Esophagus squamous epithelium (tissue), 5 donors: ENCODE measurements at places on chromosomes 12 and 14.
A peak's percentile ranks its signal among the peaks of the same experiment; 100 is the strongest.

DNA sequence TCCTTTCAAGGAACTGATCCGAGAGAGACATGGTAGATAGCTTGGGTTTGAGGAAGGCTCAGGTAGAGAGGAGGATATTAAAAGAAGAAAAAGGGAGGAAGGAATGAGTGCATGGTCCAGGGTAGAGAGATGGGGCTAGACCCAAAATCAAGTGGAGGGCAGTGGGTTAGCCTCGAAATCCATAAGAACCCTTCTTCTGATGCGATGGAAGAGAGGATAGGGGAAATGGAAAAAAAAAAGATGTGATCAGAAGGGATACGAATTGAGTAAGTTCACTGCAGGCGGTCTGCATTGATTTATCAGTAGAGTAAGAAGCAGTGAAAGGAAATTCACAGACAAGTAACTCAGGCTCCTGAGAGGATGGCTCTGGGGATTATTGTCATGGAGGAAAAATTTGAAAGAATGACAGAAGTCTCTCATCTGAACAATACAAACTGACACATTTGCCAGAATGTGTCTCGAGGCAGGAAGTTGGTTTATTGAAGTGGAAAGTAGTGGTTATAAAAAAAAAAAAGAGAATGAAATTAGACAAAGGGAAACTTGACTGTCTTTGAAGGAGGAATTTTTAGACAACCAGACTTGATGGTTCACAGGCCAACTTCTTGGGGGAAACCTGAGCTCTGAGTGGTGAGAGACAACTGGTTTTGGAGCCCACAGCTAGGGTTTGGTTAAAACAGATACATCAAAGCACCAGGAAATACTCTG, 10.2 kb downstream of the PPFIBP1 start:
- DNase-seq = no peak

GRCh38 chr12:93645702-93646101, 31.5 kb upstream of the CRADD start:
- no peak for DNase-seq

- no peak for DNase-seq
These were observed 43.3 kb downstream of the DEGS2 start for GRCh38 chr14:100116134-100116533.

DNA sequence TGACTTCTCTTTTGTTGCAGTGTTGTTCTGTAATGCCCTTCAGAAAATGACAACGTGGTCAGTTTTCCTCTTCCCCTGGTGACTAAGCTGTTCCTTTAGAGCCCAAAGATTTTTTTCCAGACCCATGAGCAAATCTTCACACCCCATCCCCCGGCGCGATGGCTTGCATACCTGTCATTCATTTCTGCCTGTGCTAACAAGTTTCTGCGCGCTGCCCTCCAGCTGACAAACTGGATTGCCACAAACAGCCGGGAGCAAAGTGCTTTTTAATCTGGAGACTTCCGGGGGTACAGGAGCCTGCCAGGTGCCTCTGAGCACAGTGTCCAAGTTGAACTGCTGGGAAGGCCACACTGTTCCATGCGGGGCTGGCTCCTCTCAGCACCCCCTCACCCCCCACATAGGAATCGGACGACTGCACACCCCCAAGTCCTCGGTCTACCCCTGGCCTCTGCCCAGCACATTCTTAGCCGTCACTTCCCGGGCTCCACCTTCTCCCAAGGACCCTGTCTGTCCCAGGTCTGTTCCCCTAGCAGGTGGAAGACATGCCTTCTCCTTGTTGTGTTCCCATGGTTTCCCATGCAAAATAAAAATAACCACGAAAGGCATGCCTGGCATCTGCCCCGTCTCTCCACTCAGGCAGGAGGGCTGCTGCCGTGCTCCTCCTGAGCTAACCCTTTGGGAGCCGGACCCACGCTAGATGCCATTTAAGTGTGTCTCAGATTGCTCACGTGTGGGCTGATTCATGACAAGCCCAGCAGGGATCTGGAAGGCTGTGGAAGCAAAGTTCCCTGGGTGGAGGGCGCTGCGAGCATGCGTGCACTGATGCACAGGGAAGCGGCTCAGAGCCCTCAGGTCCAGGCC, 14.1 kb downstream of the RILPL1 start:
- no peak for DNase-seq

DNA sequence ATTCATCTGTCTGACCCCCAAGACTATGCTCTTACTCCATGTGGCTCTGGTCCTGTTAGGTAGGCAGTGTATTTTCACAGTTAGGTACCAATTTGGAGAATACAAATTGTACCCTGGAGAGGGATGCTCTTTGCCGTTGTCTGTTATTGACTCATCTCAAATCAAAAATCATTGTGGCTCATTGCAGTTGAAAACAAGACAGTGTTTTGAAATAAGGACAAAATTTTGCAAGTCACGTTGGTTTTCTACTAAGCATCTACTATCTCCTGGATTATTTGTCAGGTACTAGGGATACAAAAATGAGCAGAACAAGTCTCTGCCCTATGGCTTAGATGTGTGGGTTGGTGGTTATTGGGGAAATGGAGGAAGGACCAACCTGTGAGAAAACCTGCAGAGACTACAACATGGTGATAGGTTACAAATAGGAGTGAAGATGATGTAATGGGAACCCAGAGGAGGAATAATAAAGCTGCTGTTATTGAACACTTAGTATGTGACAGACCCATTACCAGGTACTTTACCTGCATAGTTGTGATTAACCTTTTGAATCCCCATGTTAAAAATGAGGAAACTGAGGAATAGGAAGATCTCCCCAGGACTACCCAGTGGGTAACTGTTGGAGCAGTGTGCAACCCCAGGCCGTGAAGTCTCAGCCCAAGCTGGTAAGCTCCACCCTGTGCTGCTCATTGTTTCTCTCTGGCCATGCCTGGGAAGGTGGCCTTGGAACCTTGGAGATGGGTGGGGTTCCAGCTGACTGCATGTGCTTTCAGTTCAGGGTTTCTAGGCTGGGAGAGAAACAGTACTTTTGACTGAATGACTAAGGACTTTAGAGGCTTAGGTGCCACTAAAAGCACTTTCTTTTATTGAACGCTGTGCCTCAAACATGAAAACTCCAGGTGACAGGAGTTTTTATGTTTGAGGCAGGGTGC, 72.9 kb upstream of the SRSF5 start:
- DNase-seq = no peak

DNA sequence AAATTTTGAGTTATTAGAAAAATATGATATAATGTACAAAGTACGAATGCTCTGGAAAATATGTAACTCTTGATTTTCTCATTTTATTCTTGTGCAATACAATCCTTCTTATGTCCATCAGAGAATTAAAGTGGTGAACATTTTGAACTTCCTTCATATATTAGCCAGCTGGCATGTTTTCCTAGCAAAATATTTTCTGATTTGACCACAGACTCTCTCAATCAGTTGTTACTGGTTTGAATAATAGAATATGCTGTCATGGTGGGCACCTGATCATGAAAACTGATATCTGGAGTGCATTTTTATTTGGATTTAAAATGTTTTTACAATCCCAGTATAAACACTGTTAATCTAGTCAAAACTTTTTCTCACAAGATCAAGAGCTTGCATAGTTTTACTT, 24.2 kb downstream of the PARPBP start:
- no peak for DNase-seq

DNA sequence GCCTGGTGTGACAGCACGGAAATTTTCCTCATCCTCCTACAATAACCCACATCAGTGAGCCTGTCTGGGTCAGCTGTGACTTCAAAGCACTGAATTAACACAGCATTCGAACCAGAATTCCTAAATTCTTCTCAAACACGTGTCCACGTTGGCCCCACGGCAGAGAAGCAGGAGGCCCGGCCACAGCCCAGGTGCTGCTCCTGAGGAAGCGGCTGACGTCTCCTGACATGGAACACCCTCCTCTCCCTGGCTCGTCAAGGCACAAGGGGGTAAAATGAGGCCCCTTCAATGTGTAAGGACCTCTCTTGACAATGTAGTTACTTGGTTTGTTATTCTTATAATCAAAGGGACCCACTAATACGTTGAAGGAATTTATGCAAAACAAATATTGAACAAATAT, 156.3 kb upstream of the GSC start:
- no peak for DNase-seq

- no peak for DNase-seq
These were observed 757 bp downstream of the SLC25A3 start for GRCh38 chr12:98594050-98594835.

- no peak for DNase-seq
These were observed 323.8 kb downstream of the APAF1 start for GRCh38 chr12:98968896-98969295.

GRCh38 chr14:94123868-94124267, 5.5 kb downstream of the IFI27L2 start:
- no peak for DNase-seq

DNA sequence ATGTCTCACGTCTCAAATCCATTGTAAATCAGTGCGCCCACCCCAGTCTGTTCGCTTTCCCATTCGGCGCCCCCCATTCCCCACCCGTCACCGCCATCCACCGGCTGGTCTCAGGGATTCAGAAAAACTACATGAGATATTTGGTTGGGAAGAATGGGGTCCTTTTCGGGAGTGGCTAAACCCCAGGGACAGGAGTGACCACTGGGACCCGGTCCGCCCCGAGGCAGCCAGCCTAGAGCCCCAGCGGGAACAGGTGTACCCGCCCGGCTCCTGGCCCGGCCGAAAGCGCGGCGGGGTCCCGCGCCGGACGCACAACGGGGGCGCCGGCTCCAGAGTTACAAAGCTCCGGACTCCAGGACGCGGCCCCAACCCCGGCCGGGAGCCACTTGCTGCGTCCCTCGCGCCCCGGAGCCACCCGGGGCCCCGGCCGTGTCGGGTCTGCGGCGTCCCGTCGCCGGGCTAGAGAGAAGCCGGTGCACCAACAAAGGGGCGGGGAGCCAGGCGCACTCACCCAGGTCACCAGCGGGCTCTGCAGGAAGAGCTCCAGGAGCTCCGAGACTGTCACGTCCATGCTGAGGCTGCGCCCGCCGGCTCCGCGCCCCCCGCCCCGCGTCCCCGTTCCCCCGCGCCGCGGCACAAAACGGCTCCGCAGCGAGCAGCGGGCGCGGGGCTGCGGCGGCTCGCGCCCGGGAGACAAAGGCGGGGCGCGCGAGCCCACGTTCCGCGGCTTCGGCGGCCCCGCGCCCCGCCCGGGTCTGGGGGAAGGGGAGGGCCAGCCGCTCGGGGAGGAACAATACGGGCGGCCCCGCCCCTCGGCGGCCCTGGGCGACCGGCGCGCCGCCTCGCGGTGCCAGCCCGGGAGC, at the start of gene CCDC88C:
Gene CCDC88C (minus strand): TSS at position 701 of the 863 bp plus-strand sequence. CDS start 130 bp downstream, at position 571.
- DNase-seq = peak; percentile 15

GRCh38 chr14:29953501-29953900, 25.9 kb upstream of the PRKD1 start:
- DNase-seq = no peak

DNA sequence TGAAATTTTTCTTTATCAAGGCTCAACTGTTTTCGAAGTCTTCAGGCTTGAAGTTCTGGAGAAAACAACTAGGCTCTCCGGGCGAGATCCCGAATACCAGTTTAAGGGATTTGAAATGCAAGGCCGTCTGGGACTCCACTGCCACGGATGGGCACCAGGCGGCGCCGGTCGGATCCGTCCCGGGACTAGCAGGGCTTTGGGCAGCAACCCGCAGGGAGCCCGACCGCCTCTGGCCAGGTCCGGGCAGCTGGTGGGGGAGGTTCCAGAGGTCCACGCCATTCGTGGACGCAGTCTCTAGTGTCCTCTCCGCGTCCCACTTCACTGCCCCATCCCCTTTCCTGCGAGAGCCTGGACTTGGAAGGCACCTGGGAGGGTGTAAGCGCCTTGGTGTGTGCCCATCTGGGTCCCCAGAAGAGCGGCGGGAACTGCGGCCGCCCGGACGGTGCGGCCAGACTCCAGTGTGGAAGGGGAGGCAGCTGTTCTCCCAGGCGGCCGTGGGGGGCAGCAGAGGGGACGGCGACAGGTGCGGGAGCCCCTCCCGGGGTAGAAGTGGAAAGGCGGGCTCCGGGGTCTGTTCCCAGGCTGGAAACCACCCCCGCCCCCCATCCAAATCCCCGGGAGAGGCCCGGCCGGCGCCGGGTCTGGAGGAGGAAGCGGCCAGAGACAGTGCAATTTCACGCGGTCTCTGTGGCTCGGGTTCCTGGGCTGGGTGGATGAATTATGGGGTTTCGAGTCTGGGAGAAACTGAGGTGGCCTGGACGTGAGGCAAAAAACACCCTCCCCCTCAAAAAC, 838 bp upstream of the ERBB3 start:
- no peak for DNase-seq

GRCh38 chr14:50308363-50308915, 3.6 kb downstream of the L2HGDH start:
- DNase-seq = no peak

- DNase-seq = no peak
These were observed 16.5 kb downstream of the RBM19 start for GRCh38 chr12:113949321-113950305.

- DNase-seq = no peak
These were observed 199.0 kb upstream of the ATP2B1 start for GRCh38 chr12:89907659-89908058.

DNA sequence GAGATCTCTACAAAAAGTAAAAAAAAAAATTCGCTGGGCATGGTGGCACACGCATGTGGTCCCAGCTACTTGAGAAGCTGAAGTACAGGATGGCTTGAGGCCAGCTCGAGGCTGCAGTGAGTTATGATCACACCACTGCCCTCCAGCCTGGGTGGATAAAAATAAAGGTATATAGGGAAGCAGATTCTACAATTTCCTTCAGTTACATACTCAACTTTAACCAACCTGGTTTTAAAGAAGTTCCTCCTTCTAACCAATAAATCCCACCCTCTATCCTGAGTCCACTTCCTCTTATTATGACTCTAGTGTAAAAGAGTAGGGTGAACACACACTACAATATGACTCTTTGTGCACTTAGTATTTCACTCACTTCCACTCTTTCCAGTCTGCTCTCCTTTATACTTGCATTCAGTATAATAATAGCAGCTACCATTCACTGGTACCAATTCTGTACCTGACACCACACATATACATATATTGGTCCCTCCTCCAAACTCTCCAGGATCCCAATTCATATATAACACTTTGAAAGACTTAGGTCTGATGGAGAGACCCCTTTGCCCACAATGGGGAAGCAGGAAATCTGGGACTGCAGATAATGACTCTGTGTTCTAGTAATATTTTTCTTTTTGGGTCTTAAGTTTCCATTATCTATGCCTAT, 2.3 kb downstream of the ARF3 start:
- no peak for DNase-seq

DNA sequence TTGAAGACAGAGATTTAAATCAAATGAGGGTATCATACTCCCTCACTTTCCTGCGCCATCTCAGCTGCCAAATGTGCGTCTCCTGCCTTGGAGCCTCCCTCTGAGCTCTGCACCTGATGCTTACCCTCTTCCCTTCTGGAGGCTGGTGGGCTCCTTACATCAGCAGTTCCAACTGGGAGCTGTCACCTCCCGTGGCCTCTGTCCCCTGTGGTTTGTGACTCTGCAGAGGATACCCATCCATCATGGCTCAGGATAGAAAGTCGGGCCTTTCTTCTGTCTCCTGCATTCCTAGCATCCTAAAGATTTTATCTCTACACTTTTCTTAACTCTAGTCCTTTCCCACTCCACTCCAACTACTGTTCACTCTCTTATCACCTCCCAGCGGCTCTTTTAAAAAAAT, 570.6 kb downstream of the BCL11B start:
- no peak for DNase-seq

DNA sequence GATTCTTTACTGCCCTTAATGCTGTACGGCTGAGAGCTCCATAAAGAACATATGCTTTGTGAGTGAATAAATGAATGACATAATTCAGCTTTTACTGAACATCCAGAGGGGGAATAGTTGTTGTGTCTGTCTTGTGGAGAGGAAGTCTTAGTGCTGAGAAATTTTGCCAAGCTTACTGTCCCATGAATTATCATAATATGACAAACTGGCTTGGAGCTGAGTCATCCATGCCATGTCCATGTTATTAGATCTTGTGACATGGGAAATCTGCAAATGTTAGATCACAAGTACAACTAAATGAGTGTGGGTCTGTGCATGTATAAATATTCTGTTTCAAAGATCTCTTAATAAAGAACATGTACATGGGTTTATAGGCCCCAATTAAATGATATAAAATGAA, 350.4 kb downstream of the BMP4 start:
- no peak for DNase-seq
